ENCODE measurements at places on chromosomes 6 and 20.

DNA sequence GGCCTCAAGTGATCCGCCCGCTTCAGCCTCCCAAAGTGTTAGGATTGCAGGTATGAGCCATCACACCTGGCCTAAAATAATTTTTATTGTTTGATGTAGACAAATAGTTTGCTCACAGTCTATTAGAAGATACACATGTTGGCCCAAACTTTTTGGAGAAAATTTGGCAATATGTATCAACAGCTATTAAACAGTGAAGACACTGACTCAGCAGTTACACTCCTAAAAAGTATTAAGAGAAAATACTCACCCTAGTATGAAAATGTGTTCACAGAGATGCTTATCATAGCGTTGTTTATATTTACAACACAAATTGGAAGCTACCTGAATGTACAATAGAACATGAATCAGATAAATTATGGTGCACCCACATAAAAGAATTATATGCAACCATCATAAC lies 173.1 kb downstream of the WDR27 start:
- DNase-seq = no peak

DNA sequence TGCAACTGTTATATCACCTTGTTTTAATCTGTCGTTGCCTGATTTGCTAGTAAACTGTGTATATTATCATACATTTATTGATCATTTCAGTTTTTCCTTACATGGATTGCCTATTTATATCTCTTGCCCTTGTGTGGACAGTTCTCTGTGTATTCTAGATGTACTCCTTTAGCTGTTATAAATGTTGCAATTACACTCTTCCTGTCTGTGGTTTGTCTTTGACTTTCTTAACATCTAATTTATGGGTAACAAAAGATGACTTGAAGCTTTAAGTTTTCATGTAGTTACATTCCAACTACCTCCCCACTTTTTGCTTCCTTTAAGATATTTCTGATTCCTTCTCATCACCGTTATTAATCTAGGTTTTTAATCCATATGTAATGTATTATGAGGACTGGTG lies 22.6 kb downstream of the PLCB1 start:
- DNase-seq = no peak

DNA sequence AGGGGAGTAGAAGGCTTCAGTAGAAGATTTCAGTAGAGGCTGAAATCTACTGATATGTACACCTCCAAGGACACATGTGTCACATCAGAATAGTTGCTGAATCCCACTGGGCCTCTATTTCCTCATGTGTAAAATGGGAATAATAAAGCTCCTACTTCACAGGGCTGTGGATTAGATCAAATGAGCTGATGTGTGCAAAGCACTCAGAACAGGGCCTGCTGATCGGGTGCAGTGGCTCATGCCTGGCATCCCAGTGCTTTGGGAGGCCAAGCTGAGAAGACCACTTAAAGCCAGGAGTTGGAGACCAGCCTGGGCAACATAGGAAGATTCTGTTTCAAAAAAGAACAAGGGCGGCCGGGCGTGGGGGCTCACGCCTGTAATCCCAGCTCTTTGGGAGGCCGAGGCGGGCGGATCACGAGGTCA lies 8.1 kb upstream of the AP5S1 start:
- no peak for DNase-seq

DNA sequence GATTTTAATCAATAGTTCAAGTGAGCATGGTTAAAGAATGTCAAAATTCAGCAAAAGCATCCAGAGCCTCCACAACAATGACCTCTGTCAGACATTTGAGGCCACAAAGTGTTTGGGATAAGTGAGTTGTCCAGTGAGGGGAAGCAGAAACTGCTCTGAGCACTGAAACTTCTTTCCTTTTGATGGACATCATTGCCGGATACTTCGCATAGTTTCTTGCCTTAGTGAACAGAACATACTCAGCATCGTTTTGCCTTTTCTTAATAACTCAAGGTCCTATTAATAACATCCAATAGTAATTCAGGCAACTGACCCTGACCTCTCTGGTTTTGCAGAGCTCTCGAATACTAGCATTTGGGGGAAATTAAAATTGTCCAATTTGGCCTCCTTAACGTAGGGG lies 78.6 kb downstream of the EDN3 start:
- no peak for DNase-seq

GRCh38 chr6:97674802-97675201 lies 391.8 kb upstream of the MMS22L start:
- DNase-seq = no peak

DNA sequence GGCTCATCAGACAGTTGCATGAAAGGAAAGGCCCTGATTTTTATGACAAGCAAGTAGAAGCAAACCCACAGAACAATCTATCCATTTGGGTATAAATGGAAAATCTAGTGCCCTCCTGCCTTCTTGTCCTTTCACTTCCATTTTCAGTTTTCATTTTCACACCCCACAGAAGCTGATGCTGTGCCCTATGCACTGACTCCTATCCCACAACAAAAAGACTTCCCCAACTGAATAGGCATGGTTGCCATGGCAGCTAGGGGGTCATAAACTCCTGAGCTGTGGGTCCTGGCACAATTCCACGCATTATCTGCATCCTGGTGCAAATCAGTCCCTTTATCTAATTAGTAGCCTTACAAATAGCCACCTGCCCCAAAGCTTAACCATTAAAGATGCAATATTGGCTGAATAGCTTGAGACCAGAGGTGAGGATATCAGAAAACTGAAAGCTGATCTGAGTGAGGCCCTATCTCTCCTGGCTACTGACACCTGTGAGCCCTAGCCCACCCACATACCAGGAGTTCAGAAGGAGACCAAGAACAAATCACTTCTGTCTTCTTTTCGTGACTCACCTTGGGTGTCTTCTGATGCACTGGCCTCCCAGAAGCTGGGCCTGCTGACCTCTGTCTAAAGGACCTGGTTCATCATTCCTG lies 34.9 kb upstream of the HEY2 start:
- DNase-seq = no peak

DNA sequence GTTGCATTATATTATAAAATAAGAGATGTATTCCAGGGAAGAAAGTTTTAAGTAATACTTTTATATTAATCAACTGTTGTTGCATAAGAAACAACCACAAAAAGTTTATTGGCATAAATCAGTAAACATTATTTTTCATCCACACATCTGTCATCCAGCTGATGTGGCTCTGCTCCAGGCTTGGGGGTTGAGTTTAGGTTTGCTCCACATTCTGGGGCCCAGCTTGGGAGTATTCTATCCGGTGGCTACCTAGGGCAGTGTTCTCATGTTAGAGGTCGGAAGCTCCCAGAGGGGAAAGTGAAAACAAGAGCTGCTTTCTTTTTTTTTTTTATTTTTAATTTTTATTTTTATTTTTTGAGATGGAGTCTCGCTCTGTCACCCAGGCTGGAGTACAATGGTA lies 728.4 kb upstream of the FLRT3 start:
- DNase-seq = no peak

DNA sequence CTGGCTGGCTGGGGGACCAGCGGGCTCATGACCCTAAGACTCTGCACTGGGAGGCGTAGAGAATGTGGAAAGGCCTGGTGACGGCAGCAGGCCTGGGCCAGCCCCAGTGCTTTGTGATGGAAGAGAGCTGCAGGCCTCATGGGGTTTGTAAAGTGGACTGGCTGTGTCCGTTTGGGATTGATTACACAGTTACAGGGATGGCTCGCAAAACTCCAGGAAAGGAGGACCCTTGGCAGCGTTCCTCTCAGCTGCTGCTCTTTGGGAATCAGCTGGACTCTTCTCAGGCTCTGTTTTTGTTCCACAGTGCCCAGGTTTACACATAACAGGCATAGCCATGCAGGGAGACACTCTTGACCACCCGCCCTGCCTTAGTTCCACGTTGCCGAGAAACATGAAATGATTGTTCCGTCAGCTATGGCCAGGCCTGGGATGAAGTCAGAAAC lies 89.0 kb downstream of the SLX4IP start:
- DNase-seq = no peak

- no peak for DNase-seq
These were observed 40.5 kb downstream of the WDR27 start for GRCh38 chr6:169661391-169661756.

GRCh38 chr20:37880726-37881591 lies 22.0 kb upstream of the VSTM2L start:
- no peak for DNase-seq

All from stimulated activated CD8-positive, alpha-beta memory T cell treated with anti-CD3 and anti-CD28 coated beads, Interleukin-15, amount 100 ng/mL, for 48 hours (primary cell).